ENCODE measurements at places on chromosomes 3 and 15.

- no peak for DNase-seq
Observed at GRCh38 chr15:101425787-101426365, 63.6 kb downstream of the PCSK6 start.

DNA sequence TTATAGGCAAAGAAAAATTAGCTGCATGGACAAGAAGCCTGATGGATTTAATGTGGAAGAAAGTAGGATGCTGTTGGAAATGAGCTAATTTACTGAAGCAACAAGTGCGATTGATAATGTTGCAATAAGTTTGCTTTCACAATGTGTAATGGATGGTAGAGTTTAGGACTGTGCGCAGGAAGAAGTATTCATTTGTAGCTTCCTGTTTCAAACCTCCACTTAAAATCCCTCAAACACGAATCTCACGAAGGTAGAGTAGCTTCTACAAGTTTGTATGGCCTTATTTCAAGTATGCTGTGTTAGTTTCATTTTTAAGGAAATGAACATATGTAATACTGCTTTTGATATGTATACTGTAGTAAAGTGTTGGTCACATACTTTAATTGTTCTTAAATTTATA lies 42.3 kb downstream of the KCNH8 start:
- DNase-seq, result no peak

DNA sequence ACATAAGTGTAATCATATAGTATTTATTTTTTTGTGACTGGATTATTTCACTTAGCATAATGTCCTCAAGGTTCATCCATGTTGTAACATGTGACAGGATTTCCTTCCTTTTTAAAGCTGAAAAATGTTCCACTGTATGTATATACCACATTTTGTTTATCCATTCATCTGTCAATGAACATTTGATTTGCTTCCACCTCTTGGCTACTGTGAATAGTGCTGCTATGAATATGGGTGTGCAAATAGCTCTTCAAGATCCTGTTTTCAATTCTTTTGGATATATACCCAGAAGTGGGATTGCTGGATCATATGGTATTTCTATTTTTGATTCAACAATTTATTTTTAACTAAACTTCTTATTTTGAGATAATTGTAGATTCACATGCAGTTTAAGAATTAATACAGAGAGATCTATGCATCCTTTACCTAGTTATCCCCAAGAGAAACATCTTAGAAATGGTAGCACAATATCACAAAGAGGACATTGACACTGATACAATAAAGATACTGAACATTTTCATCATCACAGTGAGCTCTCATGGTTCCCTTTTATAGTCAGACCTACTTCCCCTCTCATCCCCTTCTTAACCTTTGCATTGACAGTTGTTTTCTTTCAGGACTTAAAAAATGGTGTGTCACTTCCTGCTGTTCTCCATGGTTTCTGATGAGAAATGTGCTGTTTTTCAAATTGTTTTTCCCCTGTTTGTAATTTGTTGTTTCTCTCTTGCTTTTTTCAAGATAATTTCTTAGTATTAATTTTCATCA lies 90.1 kb downstream of the SATB1 start:
- no peak for DNase-seq

DNA sequence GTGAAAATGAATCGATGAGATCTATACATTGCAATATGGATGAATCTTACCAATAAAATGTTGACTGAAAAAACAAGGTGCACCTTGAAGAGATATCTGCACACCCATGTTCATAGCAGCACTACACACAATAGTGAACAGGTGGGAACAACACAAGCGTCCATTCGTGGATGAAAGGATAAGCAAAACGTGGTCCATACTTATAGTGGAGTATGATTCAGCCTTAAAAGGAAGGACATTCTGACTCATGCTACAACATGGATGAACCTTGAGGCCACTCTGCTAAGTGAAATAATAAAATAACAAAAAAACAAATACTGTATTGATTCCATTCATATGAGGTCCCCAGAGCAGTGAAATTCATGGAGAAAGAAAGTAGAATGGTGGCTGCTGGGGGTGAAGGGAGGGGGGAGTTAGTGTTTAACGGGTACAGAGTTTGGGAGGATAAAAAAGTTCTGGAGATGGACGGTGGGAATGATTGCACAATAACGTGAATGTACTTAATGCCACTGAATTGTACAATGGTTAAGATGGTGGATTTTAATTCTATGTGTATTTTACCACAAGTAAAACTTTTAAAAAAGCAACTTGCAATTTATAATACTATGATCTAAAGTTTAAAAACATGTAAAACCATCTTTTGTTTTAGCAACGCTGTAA lies 35.6 kb downstream of the IQSEC1 start:
- no peak for DNase-seq

GRCh38 chr3:29057326-29057725 lies 223.5 kb upstream of the RBMS3 start:
- no peak for DNase-seq

- peak; percentile 64 for DNase-seq
Observed at GRCh38 chr15:90266061-90266431, 574 bp downstream of the NGRN start.

GRCh38 chr3:48428572-48429316 lies 1.1 kb downstream of the PLXNB1 start:
- peak; percentile 56 for DNase-seq

Measured in NCI-H146 (cell line).